HT-29 (cell line): ENCODE measurements at places on chromosomes 12 and 14.

GRCh38 chr12:74530676-74531075 is 7.0 kb upstream of the ATXN7L3B start:
- no peak for DNase-seq

GRCh38 chr12:57777367-57777766 is 5.0 kb downstream of the EEF1AKMT3 start:
- no peak for DNase-seq

GRCh38 chr12:66491853-66492252 is 187.0 kb downstream of the GRIP1 start:
- DNase-seq, result no peak

- DNase-seq, result peak; percentile 33
These were observed 7.3 kb upstream of the RCOR1 start for GRCh38 chr14:102584871-102585869.

DNA sequence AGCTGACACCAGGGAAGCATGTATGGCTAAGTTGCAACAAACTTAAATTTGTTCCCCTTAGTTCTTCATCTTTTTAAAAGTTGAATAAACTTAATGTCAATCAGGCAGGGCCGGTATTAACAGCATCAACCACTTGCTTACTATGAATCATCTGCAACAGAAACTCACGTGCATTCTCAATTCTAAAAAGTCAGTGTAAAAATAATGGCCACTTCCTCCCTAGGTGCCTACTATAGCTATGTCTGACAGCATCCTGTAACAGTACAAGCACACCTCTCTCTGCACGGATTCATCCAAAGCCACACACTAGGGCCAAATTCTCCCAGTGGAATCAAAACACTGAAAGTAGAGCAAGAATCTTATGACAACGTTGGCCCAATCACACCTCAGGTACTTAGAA is 48.6 kb downstream of the PPP1R36 start:
- DNase-seq, result no peak

GRCh38 chr14:54782751-54783659 is 119.6 kb downstream of the GCH1 start:
- peak; percentile 4 for DNase-seq

DNA sequence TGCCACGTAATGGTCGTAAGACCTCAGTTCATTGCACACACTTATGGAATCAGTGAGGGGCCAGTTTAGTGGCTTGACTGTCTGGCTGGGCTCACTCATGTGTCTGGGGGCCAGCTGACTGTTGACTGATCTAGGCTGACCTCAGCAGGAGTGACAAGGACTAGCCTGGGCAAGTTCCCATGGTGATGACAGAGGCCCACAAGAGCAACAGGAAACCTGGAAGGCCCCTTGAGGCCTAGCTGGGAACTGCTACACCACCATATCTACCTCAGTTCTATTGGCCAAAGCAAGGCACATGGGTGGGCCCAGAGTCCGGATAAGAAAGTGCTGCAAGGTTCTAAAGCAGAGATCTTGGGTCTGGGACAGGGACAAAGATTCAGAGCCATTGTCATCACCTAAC is 21.3 kb upstream of the RFLNA start:
- DNase-seq, result peak; percentile 81

GRCh38 chr14:64676410-64677008 is 27.7 kb upstream of the PLEKHG3 start:
- DNase-seq, result no peak

DNA sequence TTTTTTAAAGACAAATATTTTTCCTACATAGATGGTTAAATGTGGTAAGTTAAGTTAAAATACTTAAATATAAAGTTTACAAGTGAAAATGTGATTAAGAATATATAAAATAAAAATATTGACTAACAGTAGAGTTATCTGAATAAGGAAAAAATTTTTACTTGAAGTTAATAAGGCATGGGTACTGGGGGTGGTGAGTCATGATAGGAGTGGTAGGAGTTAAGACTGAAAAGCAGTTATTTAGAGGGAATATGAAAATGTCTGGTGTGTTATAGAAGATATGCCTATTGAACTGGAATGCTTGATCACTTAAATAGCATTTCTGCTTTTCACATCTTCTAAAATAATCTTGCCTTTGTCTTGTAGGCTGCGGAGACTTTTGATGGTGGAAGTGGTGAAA is 68.7 kb downstream of the CCDC91 start:
- DNase-seq, result no peak

- DNase-seq, result no peak
These were observed 710.6 kb downstream of the SLC6A15 start for GRCh38 chr12:84201976-84202375.

- DNase-seq, result no peak
These were observed 158.4 kb downstream of the PPM1H start for GRCh38 chr12:62776575-62776974.

DNA sequence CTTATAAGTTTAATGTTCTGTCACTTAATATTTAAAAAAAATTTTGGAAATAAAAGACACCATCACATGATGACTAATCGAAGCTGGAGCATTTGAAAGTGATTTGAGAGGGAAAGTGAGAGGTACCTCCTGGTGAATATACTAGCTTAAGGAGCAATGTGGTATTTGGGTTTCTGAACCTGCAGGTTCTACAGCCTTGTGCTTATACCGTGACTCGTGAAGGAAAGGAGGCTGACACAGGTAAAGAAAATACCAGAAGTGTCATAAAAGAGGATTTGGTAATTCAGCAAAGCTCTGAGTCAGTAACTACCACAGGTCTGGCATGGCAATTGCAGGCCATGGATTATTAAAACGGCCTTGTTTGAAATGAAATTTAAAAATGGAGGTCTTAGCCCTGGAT is 151.0 kb downstream of the SLC38A4 start:
- DNase-seq, result no peak

DNA sequence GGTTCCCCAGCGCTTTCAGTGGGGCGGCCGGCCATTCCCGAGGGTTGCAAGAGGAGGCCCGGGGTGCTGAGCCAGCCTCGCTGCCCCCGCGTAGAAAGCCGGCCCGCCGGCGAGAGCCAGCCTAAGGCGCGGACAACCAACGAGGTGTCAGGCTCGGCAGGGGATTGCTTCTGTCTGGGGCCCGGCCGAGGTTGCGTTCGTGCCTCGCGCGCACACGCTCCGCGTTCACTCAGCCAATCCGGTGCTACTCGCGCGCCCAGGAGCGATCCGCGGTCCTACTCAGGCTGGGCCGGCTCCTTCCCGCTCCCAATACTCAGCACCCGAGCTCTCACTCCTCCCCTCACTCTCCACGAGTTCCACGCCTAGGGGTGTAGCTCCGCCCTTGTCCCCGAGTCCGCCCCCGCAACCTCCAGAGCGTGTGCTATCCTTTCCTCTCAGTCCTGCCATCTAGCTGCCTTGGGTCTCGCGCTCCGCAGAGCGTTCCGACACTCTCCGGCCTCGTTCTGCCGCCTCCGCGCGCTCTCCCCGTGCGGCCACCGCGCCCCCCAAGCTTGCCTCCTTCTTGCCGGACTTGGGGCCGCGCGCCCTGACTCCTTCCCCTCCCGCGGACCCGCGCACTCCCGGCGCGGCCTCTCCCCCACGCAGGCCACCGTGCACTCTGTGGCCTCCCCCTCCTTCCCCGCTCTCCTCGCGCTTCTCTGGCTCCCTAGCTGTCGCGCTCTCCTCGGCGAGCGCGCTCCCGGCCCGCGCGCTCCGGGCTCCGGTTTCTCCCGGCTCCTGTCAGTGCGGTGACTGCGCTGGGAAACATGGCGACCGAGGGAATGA is at the start of gene GPHN:
Gene GPHN, plus strand, starts transcription at position 426 of the 825 bp plus-strand sequence.
- DNase-seq, result peak; percentile 92
